ENCODE measurements at places on chromosomes 6 and 20. TPM values are rescaled to one million over a fixed set of nuclear protein-coding genes. Genes with fewer than 3 reads are reported as not detected.

SCGN gene
- total RNA-seq = not detected

APOM gene
- 4.4 TPM for total RNA-seq

LST1 gene
- total RNA-seq = 43.6 TPM

PRRT1 gene
- total RNA-seq = 1.6 TPM

DNA sequence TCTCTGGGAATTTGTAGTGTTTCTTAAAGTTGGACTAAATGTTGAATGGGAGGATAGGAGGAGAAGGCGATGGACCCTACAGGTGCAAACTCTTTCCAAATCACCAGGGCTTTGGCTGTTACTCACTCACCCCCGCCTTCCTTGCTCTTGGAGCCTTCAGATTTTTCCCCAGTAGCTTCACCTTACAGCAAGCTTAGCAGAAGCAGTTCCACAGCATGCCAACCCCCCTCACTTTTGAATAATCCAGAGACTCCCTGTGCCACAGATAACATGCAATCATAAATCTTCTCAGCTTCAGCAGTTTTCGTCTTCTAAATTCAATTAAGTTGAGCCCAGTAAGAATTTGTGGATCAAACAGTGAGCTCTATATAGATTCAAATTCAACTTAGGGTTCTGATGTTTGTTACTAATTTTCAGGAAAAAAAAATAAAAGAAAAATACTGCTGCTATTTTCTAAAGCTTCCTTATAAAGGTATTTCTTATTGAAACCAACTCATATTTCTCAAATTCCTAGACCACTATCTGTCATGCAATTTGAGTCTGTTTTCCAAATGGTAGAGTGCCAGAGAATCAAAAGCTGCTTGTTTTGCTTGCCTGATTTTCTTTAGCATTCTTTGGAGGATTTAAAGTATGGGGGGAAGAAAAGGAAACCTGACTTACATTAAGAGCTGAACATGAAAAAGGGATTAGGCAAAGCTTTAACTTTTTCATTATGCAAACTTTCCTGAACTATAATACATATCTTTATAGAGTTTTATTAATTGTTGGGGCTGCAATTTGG, 166.4 kb downstream of the EYA4 start:
- no peaks in the 10 kb centered on the region for H3K36me3 ChIP-seq
- DNase-seq = no peak
- no peak overlapping the region for H3K27ac ChIP-seq
- H3K4me1 ChIP-seq = no peaks in the 10 kb centered on the region
- H3K4me3 ChIP-seq = no peak overlapping the region

DNA sequence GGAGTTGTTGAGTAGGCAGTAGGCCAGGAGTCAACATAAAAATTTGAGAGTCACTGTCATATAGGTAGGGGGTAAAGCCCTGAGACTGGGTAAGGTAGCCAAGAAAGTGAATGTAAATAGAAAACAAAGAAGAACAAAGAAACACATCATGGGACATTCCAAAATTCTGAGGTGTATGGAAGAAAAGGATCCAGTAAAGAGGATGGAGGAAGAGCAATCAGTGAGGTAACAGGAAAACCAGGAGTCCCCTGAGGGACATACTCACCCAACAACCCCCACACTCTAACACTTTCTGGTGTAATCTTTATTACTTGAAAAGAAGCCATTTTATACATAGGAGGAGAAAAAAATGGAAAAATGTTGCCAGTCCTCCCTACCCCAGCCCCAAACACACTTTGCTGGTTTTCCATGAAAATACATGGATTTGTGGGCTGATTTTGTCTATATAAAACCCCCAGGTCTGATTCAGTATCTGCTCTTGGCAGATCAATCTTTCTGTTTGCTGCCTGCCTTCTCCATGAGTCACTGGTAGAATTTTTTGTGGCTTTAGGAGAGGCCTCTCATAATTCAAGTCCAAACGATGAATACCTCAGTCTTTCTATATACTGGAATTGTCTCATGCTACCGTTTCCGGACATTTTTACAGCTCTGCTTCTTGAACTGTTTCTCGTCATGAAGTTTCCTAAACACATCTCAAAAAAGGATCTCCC, 271.4 kb upstream of the MAN1A1 start:
- DNase-seq = no peak
- H3K27ac ChIP-seq = no peak overlapping the region
- H3K4me1 ChIP-seq = no peaks in the 10 kb centered on the region
- no peaks in the 10 kb centered on the region for H3K36me3 ChIP-seq
- H3K27me3 ChIP-seq = no peaks in the 10 kb centered on the region

- peak overlapping the region; percentile 33 for H3K4me3 ChIP-seq
- H3K36me3 ChIP-seq = no peaks in the 10 kb centered on the region
- no peaks in the 10 kb centered on the region for H3K27me3 ChIP-seq
- H3K27ac ChIP-seq = peak overlapping the region; percentile 52
These were observed 6.5 kb downstream of the HELZ2 start for GRCh38 chr20:63567386-63568169.

DNA sequence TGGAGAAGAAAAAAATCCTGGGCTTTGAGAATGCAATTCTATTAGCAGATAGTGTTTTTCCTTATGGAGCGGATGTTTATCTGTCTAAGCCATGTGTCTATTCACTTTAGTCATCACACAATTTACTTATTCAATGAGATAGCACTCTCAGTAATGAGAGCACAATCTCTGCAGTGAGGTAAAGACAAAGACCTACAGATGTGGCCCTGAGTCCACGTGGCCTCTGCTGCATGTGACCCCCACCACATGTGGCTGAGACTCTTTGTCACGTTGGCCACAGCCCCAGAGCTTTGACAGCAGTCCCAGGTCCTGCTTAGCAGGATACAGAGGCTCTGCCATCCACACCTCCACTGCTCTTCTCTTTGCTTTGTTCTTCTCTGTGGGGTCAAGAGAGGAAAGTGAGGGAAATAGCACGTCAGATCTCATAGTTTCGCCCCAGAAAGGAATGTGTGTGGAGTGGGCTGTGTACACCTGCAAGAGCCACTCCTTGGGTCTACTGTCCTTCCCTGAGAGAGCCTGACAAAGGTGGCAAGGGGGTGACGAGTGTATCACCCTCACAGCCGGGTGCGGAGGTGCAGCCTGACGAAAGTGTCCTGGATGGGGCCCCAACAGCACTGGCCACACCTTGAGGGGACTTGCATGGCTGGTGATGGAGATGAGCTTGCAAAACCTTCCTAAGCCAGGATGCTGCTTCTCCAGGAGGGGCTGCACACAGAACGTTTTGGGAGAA, 40.7 kb downstream of the ZNF831 start:
- H3K4me3 ChIP-seq = no peak overlapping the region
- peak overlapping the region; percentile 47 for H3K27ac ChIP-seq
- no peaks in the 10 kb centered on the region for H3K27me3 ChIP-seq
- peaks cover 31% of the 10 kb centered on the region for H3K4me1 ChIP-seq
- peak; percentile 32 for DNase-seq
- H3K36me3 ChIP-seq = peaks cover 27% of the 10 kb centered on the region

- no peak overlapping the region for H3K27ac ChIP-seq
- peaks cover 5% of the 10 kb centered on the region for H3K27me3 ChIP-seq
- no peaks in the 10 kb centered on the region for H3K4me1 ChIP-seq
- DNase-seq = no peak
- no peaks in the 10 kb centered on the region for H3K36me3 ChIP-seq
- H3K4me3 ChIP-seq = no peak overlapping the region
These were observed 77.9 kb upstream of the B3GAT2 start for GRCh38 chr6:71034563-71035345.

DNA sequence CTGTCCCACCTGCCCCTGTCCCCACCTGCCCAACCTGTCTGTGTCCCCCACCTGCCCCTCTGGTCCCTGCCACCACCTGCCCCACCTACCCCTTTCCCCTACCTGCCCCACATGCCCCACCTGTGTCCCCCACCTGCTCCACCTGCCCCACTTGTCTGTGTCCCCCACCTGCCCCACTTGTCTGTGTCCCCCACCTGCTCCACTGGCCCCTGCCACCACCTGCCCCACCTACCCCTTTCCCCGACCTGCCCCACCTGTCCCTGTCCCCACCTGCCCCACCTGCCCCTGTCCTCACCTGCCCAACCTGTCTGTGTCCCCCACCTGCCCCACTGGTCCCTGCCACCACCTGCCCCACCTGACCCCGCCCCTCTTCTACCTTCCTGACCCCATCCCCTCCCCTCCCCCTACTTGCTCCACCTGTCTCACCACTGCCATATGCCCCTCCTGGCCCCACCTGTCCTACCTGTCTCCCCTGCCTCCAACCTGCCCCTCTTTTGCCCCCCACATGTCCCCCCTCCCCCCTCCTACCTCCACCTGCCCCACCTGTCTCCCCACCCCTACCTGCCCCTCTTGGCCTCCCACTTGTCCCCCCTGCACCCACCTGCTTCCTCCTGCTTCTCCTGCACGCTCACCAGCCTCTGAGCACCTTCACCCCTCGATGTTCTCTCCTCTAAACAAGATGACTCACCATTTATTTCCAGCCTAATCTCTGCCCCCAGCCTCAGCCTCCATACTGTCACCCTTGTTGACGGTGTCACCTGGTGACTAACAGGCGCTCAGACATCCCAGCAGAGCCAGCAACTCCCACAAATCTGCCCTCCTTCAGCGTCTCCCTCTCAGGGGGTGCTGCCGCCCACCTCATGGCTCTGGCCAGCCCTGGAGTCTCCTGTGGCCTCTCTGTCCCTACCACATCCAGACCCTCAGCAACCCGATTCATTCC, 5.6 kb upstream of the MYT1 start:
- H3K4me1 ChIP-seq = peaks cover 2% of the 10 kb centered on the region
- H3K27me3 ChIP-seq = peaks cover 37% of the 10 kb centered on the region
- no peaks in the 10 kb centered on the region for H3K36me3 ChIP-seq
- no peak overlapping the region for H3K4me3 ChIP-seq

DNA sequence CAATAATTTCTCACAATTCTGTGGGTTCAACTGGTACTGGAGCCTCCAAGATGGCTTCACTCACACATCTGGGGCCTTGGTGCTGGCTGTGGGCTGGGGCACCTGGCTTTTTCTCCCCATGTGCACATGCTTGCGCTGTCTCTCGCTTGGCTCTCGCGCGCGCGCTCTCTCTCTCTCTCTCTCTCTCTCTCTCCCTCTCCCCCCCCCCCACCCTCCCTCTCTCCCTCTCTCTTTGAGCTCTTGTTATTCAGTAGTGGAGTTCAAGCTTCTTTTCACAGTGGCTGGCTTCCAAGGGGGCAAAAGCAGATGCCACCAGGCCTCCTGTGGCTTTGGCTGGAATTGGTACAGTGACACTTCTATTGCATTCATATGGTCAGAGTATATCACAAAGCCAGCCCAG, 10.8 kb upstream of the TBCC start:
- H3K27me3 ChIP-seq = no peaks in the 10 kb centered on the region
- peaks cover 9% of the 10 kb centered on the region for H3K36me3 ChIP-seq
- no peak overlapping the region for H3K4me3 ChIP-seq
- peaks cover 4% of the 10 kb centered on the region for H3K4me1 ChIP-seq

GRCh38 chr6:133309579-133309978, 68.4 kb downstream of the EYA4 start:
- H3K27me3 ChIP-seq = no peaks in the 10 kb centered on the region
- no peaks in the 10 kb centered on the region for H3K4me1 ChIP-seq
- H3K4me3 ChIP-seq = no peak overlapping the region

Measured in activated CD8-positive, alpha-beta T cell treated with anti-CD3 and anti-CD28 coated beads for 36 hours (primary cell).